Effector memory CD8-positive, alpha-beta T cell (primary cell): ENCODE measurements at places on chromosomes 7 and 10.
A peak's percentile ranks its signal among the peaks of the same experiment; 100 is the strongest.

DNA sequence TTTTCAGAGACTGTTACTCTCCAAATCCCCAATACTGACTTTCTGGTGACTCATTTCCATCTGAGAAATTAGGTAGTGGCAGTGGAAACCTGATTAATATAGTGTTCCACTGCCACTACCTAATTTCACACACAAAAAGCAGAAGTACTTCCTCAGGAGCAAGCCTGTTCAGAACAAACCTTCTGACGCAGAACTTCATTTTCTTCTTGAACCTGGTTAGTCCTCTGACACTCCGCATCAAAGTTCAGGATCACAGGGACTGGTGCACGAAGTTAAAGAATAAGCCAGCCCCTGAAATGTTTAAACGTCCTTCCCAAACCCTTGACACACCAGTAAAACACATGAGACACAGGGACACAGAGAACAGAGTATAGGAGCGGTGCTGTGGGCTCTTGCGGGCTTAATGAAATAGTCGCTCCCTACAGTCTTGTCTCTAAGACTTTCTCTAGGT, 4.4 kb downstream of the WDR91 start:
- no peaks in the 10 kb centered on the region for H3K27me3 ChIP-seq
- H3K27ac ChIP-seq = no peak overlapping the region
- H3K4me1 ChIP-seq = peaks cover 27% of the 10 kb centered on the region
- peaks cover 23% of the 10 kb centered on the region for H3K36me3 ChIP-seq
- no peak for DNase-seq

DNA sequence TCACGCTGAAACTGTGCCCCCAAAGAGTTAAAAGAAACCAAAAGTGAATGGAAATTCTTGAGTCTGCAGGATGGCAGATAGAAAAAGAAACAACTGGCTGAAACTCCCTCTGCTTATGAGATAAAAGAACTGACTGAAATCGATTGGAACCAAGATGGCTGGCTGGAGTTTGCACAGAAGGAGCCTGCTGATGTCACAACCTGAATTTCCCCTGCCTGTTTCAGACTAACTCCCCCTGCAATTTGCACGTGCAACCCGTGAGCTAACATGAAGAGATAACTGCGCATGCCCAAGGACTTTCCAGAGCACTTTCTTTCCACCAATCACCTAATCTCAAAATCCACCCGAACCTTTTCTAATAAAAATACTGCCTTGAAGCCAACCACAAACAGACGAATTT, 435.5 kb downstream of the CALN1 start:
- H3K4me1 ChIP-seq = no peaks in the 10 kb centered on the region
- no peak overlapping the region for H3K4me3 ChIP-seq
- DNase-seq = no peak

GRCh38 chr7:116583653-116584052, 58.8 kb downstream of the CAV1 start:
- no peaks in the 10 kb centered on the region for H3K27me3 ChIP-seq
- no peaks in the 10 kb centered on the region for H3K36me3 ChIP-seq
- H3K4me1 ChIP-seq = peaks cover 15% of the 10 kb centered on the region
- H3K27ac ChIP-seq = no peak overlapping the region
- H3K4me3 ChIP-seq = peak overlapping the region; percentile 24
- no peak for DNase-seq

GRCh38 chr10:60604342-60604741, 173.9 kb upstream of the CDK1 start:
- no peaks in the 10 kb centered on the region for H3K36me3 ChIP-seq
- H3K27ac ChIP-seq = no peak overlapping the region
- DNase-seq = no peak
- no peak overlapping the region for H3K4me3 ChIP-seq
